Panc1 (cell line): ENCODE measurements at places on chromosomes 11 and 22. TPM values are rescaled to one million over a fixed set of nuclear protein-coding genes. Genes with fewer than 3 reads are reported as not detected.

Gene MS4A18
- not detected for total RNA-seq

Gene MMP13
- 0.15 TPM for total RNA-seq

Gene BTG4
- not detected for total RNA-seq

Gene SPA17
- 10.1 TPM for total RNA-seq

Gene OR52I2
- not detected for total RNA-seq

Gene IL10RA
- 0.41 TPM for total RNA-seq

Gene APOA1
- total RNA-seq = 1.7 TPM

GRCh38 chr11:68128682-68129327 is 7.6 kb upstream of the CHKA start:
- no peak for DNase-seq

- DNase-seq = no peak
Observed at GRCh38 chr11:88387957-88388356, 50.4 kb upstream of the CTSC start.

DNA sequence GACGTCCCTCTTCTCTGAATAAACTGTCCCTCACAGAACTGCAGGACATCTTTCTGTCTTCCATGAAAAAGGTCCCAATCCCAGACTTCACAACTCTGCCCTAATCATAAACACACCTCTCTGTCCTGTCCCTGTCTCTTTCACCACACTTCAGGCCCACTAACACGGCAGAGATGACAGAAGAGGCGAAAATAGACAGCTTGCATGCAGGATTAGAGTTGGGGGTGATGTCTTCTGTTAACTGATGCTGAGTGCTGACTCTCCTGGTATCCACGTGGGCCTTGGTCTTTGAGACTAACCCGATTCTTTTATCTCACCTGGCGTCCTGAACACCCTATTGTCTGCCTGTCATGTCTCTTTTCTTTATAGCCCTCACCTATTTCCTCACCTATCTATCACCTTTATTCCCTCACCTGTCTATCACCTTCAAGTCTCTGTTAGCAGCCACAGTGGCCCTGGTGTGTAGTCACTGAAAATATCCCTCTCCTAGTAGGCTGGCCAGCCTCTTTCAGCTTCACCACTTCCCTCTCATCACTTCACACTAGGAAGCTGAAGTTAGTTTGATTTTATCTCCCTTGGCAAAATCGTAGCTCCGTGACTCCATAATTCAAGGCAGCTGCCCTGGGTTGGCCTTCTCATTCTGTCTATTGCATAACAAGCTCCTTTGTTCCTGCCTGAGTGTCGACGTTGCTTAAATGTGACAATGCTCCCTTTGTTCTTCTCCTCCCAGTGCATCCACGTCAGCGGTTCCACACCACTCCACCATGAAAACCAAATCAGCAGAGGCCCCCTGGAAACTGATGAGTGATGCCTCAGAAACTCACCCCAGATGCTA is 30.6 kb upstream of the DRD2 start:
- no peak for DNase-seq

DNA sequence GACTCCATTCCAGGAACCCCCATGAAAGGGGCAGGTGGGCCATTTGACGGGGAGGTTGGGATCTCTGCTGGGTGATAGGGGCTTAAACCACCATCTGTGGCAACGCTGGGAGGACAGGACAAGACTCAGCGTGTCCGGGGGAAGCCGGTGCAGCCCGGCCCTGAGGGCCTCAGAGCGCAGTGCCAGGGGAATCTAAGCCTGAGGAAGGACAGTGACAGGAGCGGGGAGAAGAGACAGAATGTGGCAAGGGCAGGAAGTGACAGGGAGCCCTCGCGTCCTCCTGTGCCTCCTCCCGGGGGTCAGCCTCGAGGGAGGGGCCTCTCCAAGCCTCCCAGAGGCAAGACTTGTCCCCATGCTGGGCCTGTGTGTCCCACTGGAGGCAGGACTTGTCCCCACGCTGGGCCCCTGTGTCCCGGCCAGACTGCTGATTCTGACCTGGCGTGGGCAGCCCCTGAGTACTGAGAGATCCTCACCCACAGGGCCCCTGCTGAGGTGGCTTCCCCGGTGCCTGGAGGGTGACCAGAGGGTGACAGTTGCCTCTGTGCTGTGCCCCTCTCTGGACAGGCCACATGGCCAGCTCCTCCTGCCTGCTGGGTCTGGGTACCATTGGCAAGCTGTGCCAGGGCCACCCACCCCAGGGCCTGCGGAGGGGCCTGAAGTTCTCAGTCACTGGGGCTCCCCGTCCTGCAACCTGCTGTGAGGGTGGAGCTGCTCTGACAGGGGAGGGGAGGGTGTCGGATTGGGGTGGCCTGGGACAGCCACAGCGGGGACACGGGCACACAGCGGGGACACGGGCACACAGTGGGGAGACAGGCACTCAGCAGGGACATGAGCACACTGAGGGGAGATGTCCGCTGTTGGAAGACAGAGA is 676.2 kb downstream of the BRD1 start:
- DNase-seq = no peak

DNA sequence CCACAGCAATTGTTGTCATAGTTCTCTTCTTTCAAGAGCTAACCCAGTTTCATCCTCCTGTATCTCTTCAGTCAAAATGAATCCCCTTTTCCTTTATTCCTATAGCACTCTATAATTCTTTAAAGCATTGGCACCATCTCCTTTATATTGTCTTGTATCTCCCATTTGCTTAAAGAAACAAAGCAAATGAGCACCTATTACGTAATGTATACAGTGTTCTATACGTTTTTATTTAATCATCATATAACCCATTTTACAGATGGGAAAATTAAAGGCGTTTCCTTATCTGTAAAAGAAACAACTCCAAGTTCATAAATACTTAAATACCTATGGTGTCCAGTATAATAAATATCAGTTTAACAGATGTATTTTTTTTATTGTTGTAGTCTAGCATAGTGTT is 6.4 kb upstream of the REXO2 start:
- no peak for DNase-seq

DNA sequence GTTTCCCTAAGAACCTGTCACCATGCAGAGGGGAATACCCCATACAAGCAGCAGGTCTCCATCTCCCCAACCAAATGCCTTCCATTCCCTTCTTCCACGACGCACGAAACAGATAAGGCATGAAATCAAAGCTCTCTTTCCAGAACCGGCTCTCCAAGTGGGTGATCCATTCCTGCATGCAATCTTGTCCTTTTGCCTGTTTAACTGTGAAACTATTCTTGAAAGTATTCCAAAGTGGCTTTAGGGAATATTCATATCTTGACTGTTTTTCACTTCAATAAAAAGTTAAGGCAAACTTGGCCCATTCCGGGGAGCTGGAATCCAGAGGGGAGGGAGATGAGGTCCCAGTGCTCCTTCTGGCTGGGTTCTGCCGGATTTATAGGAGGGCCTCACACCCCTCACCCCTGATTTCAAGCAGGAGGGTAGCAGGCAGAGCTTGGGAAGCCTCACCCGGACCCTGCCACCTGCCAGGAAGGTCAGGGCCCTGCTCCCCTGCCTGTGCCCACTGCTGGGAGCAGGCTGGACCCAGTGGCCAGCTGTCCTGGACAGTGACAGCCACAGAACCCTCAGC is 60.9 kb downstream of the SCGB1A1 start:
- DNase-seq = no peak

- no peak for DNase-seq
Observed at GRCh38 chr11:130416906-130417305, 11.5 kb downstream of the ADAMTS8 start.

GRCh38 chr11:120830085-120830620 is 193.7 kb upstream of the TBCEL start:
- DNase-seq = no peak

GRCh38 chr22:30728826-30729225 is 34.2 kb downstream of the OSBP2 start:
- no peak for DNase-seq

DNA sequence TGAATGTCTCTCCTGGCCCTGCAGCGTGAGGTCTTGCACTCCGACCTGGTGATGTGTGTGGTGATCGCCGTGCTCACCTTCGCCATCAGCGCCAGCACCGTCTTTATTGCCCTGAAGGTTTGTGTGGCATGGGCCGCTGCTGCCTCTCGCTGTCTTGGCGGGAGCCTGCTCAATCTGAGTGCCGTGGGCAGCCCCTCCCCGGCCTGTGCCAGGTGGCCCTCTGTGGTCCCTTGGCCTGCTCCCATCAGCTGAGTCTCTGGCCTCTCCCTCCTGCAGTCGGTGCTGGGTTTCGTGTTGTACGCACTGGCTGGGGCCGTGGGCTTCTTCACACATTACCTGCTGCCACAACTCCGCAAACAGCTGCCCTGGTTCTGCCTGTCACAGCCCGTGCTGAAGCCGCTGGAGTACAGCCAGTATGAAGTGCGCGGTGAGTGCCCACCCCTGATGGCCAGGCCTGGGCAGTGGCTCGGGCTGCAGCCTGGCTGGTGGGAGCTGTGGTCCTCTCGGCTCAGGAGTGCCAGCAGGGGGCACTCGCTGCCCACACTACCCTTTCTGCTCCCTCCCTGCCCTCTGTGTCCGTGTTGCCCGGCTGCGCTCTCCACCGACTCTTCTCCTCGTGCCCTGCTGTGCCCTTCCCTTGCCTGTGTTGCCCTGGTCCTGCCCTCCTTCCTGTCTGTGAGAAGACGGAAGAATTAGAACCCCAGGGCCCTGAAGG is 10.2 kb downstream of the PCNX3 start:
- DNase-seq = no peak
